ENCODE measurements at places on chromosomes 1 and 21. TPM values are rescaled to one million over a fixed set of nuclear protein-coding genes. Genes with fewer than 3 reads are reported as not detected.

Gene OR2T33
- total RNA-seq, result not detected

Gene OR2G6
- total RNA-seq, result not detected

Gene PHTF1
- 32.9 TPM for total RNA-seq

Gene IVL
- total RNA-seq, result not detected

Gene CFAP126
- total RNA-seq, result not detected

Gene DENND2C
- 1.4 TPM for total RNA-seq

Gene KRTAP21-2
- total RNA-seq, result not detected

Gene ANKRD45
- 0.14 TPM for total RNA-seq

Gene CELA2B
- 0.18 TPM for total RNA-seq

Gene KRTAP19-3
- total RNA-seq, result not detected

Gene KCNE2
- total RNA-seq, result not detected
